ENCODE measurements at places on chromosomes 7 and 10.

- no peak for DNase-seq
Measured at GRCh38 chr7:3922175-3922635, 621.2 kb downstream of the SDK1 start.

GRCh38 chr10:121080281-121080891 lies 229.2 kb downstream of the WDR11 start:
- no peak for DNase-seq

DNA sequence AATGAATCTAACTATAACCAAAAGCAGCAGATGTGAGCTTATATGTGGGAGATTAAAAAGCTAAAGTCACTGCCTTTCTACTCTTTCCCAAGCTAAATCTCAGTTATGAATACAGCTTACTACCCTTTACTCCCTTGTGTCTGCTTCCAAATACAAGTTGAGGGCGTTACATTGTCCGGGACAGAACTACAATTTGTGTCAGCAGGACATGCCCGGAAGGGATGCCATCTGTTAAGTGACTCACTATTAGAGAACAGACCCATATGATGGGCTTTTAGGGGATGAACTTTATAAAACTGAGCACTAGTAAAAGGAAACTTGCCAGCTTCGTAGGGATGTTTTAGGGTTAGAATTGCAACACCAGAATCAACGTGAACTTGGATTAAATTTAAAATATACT lies 299.7 kb upstream of the CSTF2T start:
- no peak for DNase-seq

DNA sequence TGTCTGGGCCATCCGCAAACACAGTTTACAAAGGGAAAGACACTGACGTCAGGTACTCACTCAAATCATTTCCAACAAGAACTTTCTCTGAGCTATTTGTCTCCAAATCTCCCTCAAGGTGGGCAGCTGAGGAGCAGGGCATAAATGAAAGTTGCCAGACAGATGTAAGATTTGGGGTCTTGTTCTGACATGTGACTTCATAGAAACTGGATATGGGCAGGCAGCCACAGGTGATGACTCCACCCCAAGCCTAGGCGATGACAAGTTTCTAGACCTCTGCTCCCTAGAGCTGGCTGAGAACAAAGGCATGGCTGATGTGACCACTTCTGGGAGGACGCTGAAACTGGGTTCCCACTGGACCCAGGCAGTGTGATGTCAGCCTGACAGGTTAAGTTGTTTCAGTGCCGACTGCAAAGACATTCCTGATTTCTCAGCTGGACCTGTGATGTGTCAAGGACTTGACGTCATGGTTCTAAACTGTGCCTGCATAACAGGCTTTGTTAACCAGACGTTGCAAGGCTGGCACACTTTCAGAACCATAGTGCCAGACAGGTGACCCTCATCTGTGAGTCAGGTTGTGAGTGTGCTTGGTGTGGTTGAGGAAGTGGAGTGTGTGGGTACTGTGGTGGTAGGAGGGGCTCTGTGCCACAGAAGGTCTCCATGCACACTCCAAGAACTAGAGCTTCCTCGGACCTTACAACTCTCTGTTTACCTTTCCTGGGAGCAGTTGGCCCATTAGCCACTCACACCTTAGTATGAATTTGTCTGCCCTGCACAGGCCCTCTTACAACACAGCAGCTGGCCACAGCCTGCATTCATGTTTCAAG lies 39.9 kb upstream of the EBF3 start:
- DNase-seq: no peak

DNA sequence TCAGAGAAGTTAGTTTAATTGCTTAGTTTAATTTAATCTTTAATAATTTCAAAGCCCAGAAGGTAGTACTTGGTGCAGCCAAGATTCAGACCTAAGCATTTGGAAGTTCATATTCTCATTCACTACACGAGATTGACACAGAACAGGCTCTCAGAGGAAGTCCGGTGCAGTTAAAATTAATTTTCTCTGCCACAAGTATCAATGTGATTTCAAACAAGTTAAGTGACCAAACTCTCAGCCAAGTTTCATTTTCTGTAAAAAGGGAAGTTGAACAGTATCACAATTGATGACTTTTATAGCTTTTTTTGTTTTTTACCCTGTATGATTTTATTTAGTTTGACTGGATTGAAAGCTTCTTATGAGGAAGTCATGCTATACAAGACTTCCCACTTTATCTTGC lies 1494.9 kb upstream of the LRRTM3 start:
- no peak for DNase-seq

- DNase-seq: no peak
Measured at GRCh38 chr10:97844678-97845077, 5.0 kb upstream of the GOLGA7B start.

DNA sequence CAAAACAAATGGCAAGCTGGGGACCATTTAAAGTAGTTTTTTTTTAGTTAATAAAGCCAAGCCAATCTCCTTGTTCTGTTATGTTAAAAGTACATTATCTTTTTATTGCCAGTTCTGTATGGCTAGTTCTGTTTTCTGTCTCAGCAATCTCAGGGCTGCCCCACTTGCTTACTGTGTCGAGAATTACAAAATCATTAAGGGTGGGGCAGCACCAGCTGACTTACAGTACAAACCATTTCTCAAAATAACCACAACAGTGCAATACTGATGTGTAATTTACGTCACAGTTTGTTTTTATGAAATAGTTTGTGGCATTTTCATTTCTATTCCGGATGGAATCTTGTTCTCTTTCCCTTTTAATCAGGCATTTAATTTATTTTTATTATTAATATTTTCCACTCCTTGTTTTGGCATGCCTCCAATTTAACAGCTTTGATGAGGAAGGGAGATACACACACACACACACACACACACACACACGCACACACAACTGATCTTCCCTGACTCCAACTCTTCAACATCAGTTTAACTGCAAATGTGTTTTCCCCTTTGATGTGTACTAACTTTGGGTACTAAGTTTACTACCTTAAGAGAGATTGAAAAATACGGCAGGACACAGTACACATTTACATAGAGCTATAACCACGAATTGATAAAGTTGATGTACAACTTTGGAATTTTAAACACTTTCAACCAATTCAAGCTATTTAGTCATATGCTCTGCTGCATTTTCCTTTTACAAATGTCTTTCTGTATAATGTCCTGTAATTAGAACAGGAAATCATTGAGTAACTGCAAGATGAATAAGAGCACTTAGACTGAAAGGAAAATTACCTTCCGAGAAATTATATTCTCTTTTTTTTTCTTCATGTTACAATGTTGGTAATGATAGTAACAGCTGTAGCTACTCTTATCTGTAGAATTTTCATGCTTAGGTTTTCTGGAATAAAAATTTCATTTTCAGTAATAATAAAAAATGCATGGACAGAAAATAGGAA lies 91.5 kb downstream of the ARID5B start:
- DNase-seq: peak; percentile 17

DNA sequence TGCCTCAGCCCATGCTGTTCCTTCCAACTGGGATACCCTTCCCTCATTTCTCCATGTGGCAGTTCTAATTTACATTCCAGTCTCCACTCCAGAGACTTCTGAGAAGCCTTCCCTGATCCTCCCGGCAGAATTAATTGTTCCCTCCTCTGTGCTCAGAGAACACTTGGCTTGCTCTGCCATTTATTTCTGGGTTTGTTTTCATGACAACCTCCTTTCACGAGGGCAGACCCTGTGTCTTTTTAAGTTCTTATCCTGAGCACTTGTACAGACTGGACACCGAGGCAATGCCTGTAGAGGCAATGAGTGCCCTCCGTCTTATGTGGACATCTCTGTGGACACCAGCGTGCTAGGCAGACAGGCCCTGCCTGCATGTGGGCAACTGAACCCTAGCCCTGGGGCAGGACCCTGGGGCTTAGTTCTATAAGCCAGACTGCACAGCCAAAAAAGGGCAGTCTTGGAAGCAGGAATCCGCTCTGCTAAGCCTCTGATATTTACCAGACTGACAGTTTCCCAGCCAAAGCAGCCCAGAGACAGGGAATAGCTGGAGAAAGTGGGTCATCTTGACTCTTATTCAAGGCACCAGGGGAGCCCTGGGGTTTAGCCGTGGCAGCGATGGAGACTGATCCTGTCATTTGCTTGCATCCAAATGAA lies 474.0 kb downstream of the RPS24 start:
- DNase-seq: peak; percentile 33

GRCh38 chr7:52406808-52407207 lies 628.6 kb upstream of the POM121L12 start:
- no peak for DNase-seq

GRCh38 chr7:120806669-120807068 lies 51.3 kb downstream of the TSPAN12 start:
- DNase-seq: no peak

GRCh38 chr7:99380032-99380822 lies 5.7 kb downstream of the ARPC1B start:
- peak; percentile 79 for DNase-seq

GRCh38 chr10:75191821-75192568 lies 18.6 kb upstream of the VDAC2 start:
- DNase-seq: no peak

- DNase-seq: no peak
Measured at GRCh38 chr10:115606086-115606485, 512.9 kb downstream of the ATRNL1 start.

DNA sequence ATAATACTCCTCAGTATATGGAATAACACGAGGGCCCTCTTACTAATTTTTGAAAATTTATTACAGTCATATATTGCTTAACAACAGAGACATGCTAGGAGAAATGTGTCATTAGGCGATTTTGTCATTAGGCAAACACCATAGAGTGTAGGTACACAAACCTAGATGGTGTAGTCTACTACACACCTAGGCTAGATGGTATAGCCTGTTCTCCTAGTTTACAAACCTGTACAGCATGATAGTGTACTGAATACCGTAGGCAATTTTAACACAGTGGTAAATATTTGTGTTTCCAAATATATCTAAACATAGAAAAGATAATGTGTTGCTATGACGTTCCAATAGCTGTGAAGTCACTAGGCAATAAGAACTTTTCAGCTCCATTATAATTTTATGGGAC lies 12.8 kb downstream of the OR2F1 start:
- DNase-seq: no peak

DNA sequence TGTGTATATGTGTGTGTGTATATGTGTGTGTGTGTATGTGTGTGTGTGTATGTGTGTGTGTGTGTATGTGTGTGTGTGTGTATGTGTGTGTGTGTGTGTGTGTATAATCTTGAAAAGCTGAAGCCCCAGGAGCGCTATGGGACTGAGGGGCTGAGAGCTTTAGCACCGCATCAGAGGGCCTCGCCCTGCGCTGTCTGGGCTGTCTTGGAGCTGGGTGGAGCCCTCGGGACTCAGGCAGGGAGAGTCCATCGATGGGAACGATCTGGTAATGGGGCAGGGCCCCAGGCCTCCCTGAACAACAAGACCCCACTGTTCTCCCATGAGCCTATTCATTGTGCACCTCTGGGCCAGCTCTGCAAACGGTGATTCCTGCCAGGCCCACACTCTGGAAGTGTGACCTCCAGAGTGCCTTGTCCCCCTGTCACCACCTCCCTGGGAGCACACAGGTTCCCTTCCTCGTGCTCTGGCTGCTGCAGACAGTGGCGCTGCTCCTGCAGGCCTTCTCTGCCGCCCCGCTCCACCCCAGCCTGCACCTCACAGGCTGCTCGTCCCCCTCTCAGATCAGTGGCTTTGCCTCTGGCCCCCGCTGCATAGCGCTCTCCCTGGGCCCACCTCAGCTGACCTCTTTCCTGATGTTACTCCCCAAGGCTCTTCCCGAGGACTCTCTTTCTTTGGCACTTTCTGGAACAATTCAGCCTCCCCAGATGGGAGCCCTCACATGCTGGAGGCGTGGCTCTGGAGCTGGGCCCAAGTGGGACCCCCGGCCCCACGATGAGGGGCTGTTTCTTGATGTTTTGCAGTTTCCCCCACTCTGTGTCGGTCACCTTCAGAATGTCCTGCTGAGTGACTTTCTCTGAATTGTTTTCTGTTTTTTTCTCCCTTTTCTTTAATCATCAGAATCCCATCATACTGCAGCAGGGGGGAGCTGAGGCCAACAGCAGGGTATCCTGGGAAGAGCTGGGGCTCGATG lies 542.2 kb upstream of the FOXK1 start:
- no peak for DNase-seq

DNA sequence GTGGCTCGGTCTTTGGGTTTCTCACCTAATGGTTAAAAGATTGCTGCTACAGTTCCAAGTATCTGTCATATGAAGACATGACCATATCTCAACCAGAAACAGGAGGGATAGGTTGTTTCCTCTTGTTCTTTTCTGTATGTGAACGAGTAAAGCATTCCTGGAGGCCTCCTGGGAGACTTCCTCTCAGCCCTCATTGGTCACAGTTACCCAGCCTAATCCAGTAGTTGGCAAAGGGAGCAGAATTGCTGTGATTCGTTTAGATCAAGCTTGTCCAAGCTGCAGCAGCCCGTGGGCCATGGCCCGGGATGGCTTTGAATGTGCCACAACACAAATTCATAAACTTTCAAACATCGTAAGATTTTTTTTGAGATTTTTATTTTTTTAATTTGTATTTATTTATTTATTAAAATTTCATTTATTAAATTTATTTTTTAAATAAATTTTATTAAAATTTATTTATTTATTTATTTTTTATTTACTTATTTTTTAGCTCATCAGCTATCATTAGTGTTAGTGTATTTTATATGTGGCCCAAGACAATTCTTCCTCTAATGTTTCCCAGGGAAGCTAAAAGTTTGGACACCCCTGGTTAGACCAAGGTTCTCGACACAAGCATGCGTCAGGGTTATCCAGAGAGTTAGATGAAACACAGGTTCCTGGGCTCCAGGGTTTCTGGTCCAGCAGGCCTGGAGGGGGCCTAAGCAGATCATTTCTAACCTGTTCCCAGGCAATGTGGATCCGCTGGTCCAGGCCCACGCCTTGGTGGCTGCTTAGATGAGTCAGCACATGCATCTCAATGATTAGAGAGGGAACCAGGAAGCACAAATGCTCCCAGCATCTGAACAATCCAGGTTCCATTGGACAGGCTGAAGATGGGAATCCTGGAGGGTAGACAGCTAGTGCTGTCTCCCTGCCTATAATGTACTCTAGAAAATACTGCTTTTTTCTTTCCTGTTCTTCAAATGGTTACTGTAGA lies 25.6 kb downstream of the CDC123 start:
- no peak for DNase-seq

GRCh38 chr7:123616223-123616622 lies 14.6 kb downstream of the ASB15 start:
- no peak for DNase-seq

GRCh38 chr7:99128076-99128950 lies 15.6 kb downstream of the SMURF1 start:
- no peak for DNase-seq

- no peak for DNase-seq
Measured at GRCh38 chr7:137343281-137343841, at the start of gene PTN. TSS of gene PTN (minus strand) at chr7:137343733. CDS start at chr7:137254973, 88,760 bp downstream.

GRCh38 chr10:124384172-124384571 lies 34.6 kb downstream of the OAT start:
- no peak for DNase-seq

Data from stimulated activated effector memory CD8-positive, alpha-beta T cell treated with anti-CD3 and anti-CD28 coated beads, Interleukin-12 subunit alpha, Interleukin-12 subunit beta, amount 100 ng/mL, for 72 hours (primary cell).